Esophagus mucosa (tissue), 1 donor: ENCODE measurements at places on chromosomes 4 and X.

DNA sequence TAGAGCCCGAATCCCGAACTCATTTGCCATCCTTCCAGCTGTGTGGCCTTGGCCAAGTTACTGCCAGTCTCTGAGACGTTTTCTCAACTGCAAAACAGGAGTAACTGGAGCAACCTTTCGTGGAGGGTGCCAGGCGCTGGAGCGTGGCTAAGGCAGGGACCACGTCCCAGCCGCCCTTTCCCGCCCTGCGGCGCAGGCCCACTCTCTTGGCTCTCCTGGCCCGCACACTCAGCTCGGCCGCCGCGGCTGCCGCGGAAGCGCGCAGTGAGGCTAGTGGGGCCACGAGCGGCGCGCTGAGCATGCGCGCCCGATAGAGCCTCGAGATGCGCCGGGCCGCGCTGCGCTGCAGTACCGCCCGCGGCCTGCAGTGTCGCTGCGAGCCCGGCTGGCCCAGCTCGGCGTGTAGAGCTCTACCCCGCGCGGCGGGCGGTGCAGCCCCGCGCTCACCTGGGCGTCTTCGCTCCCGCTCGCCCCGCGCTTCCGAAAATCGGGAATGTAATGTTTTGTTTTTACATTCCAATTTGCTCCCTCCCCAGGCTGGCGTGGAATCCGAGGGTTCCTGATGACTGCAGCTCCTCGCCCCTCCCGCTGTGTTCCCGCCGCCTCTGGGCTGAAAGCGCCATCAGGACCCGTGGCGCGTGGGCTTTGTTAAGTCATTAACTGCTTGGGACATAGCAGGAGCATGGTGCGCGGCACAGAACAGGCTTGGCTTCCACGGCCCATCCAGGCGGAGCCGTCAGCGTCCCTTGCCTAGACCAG is 4.0 kb upstream of the ZNF518B start:
- ATAC-seq = peak; percentile 85

DNA sequence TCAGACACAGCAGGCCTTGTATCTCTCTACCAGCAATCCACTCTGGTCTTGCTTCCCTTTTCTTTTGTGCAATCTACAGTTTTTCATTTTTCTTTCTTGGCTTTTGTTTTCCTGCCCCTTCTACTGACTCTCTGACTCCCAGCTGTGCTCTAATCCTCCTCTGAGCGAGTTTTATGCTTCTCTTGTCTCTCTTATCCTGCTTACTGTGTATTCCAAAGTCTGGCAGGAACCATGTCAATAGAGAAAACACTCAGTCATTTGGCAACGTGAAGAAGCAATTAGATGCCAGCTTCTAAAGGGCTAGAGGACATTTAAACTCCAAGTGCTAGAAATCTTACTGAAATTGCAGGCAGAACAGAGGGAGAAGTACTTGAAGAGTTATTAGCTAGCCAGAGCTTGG is 984.6 kb upstream of the TENM3 start:
- ATAC-seq = no peak

DNA sequence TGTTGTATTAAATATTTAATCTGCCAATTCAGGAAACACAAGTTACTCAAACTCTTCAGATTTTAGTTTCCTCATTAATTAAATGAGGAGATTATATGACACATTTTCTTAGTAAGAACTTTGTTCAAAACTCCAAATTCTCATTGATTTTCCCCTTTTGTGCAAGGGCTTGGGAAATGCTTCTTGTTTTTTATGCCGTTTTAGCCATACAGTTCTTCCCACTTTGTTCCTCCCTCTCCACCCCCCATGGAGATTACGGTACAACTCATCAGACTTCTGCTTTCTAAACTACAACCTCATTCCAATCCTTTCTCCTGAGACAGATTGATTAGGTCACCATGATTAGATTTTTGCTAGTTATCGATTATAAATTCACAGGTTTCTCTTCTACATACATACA is 10.9 kb upstream of the BBS7 start:
- no peak for ATAC-seq

DNA sequence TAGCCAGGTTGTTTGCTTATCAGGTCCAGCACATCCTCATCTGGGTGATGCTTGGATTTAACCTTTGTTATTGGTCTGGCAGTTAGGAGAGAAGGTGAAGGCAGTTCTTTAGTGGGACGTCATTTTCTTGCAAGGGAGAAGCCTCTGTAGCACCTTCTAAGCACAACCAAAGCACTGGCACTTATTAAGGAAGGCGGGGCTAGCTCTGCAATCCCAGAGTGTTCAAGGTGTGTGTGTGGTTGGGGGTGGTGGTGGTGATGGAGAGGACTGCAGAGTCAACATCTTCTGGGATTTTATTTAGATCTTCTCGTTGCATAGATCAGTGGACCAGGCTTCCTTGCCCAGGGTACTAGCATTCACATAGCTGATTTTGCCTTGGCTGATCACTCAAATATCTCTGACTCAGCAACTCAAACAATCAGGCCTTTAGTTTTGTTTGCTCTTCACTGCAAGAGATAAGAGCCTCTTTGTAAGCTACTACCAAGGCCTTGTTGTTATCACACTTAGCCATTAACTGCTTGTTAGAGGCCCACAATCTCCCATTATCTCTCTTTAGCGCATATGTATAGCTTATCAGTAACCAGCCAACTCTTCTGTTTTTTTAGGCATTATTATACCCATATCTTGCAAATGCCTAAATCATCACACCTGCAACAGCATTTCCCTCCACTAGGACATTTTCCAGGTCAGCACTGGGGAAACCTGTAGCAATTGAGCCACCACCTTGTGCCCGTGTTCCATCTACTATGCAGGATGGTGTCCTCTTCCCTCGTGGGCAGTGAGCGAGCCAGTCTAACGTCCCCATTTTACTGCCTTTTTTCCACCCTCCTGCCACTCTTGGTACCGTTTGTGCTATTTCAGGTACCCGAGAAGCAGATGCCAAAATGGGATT is 36.5 kb upstream of the LINC00632 start:
- no peak for ATAC-seq

DNA sequence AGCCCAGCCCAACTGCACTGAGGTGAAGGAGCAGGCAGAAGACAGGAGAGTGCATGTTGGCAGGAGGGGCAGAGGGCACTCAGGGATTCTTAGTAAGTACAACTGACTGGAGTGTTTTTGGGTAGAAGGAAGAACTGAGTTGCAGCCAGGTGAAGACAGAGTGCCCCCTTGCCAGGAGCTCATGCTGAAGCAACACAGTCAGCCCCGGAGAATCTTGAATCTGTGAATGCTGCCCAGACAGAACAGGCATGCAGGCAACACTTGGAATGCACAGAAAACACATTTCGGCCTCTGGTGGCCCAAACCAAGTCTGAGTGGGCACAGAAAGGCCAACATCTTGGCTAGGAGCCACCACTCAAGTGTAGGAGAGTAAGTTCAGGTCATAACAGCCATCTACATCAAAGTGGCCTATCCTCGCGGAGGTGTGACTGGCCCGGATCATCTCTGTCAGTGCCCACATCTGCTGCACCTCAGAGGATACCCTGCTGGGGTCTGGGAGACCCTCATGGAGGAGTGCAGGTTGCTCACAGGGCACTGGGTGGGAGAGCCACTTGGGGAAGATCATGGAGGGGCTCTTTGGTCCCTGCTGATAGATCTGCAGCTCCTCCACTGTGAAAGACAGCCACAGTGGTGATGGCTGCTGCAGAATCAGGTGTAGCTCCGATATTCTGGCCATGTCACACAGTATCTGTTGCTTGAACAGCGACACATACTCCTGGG is 40.4 kb downstream of the USP11 start:
- no peak for ATAC-seq

DNA sequence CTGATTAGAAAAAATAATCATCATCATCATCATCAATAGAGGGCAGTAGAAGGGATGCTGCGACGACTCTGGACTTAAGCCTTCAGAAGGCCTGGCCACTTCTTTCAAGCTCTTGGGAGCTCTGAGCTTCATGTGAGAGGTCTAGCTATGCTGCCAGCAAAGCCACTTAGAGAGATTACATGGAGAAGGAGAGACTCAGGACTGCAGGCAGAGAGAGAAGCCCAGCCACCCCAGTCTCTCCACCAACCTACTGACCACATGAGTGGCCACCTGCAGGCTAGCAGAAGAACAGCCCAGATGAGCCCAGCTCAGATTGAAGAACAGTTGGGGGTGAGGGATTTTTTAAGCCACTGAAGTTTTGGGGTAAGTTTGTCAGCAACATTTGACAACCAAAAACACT is 17.1 kb upstream of the TMEM150C start:
- ATAC-seq = no peak

- ATAC-seq = no peak
These were observed 16.4 kb upstream of the ADD1 start for GRCh38 chr4:2827071-2827873.

GRCh38 chr4:119048446-119048845 is 87.2 kb upstream of the MYOZ2 start:
- no peak for ATAC-seq

- ATAC-seq = no peak
These were observed 211.0 kb upstream of the EMCN start for GRCh38 chr4:100728861-100729260.

GRCh38 chrX:17028356-17028755 is 81.9 kb downstream of the REPS2 start:
- no peak for ATAC-seq
